ENCODE measurements at places on chromosomes 13 and 19.

DNA sequence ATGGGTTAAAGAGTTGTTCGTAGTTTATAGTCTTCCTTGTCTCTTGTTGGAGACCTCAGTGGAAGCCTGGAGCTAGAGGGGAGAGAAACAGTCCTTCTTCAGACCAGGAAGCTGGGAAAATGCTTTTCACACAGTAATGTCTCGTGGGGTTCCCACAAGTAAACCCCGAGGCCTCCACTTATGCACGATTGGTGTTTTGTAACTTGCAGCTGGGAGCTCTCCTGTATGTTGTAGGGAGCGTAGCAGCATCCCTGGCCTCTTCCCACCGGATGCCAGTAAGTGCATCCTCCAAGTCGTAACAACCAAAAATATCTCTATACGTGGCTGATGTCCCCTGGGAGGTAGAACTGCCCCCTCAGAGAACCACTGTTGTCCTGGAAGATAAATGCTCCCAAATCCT lies 3.5 kb downstream of the CHAF1A start:
- DNase-seq = no peak

- DNase-seq = no peak
These were observed 774.1 kb downstream of the LIG4 start for GRCh38 chr13:107441279-107441678.

DNA sequence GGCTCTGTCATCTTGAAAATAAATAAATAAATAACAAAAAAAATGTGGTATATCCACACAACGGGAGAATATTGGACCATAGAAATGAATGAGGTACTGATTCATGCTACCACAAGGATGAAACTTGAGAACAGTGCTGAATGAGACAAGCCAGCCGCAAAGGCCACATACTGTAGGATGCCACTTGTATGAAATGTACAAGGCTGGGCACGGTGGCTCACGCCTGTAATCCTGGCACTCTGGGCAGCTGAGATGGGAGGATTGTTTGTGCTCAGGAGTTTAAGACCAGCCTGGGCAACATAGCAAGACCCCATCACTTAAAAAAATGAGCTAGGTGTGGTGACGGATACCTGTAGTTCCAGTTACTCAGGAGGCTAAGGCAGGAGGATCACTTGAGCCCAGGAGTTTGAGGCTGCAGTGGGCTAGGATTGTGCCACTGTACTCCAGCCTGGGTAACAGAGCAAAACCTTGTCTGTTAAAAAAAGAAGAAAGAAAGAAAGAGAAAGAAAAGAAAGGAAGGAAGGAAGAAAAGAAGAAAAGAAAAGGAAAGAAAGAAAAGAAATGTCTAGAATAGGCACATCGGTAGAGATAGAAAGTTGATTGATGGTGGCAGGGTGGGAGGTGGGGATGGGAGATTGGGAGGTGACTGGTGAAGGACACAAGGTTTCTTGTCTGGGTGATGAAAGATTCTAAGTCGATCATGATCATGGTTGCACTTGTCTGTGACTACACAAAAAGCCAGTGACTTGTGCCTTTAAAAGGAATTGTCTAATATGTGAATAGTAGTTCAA lies 20.3 kb downstream of the HPN start:
- no peak for DNase-seq

- DNase-seq = peak; percentile 100
These were observed 1.0 kb upstream of the DBP start for GRCh38 chr19:48637948-48638830.

DNA sequence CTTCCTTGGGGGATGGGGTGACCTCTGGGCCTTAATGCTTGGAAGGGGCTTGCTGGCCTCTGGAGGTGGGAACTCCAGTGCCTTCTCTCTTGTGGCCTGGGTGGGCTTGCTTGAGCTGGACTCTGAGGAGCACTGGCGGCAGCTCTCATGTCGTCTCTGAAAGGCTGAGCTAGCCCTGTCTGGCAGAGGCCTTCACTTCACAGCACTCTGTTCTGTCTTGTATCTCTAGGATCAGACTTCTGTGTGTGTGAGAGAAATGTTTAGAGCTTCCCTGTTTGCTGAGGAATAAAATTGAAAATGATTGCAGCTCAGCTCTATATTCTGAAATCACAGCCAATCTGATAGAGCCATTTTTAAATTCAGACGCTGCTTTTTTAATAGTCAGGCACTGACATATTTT lies 185.3 kb downstream of the KCNRG start:
- DNase-seq = no peak

DNA sequence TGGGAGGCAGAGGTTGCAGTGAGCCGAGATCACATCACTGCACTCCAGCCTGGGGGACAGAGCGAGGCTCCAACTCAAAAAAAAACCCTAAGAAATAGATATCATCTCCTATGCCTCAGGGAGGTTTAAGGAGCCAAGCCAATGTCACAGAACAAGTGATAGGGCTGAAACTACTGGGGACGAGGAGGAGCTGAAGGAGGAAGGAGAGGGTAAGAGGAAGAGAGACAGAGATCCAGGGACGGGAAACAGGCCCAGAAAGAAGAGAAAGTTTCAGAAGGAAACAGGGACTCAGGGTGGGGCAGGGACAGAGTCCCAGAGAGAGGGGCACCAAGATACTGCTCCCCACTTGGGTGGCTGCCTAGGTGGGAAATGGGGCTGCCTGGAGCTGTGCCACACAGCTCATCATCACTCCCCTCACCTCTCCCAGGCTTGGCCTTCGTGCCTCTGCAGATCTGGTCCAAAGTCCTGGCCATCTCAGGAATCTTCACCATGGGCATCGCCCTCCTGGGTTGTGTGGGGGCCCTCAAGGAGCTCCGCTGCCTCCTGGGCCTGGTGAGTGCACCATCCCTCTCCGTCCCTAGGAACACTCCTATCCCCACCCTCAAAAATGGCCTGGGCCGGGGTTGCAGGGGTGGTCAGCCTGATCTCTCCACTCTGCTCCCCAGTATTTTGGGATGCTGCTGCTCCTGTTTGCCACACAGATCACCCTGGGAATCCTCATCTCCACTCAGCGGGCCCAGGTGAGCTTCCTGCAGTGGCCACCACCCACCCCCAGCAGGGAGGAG lies 1.5 kb downstream of the CD37 start:
- no peak for DNase-seq

GRCh38 chr13:37306778-37307544 lies 201.5 kb upstream of the CSNK1A1L start:
- no peak for DNase-seq

DNA sequence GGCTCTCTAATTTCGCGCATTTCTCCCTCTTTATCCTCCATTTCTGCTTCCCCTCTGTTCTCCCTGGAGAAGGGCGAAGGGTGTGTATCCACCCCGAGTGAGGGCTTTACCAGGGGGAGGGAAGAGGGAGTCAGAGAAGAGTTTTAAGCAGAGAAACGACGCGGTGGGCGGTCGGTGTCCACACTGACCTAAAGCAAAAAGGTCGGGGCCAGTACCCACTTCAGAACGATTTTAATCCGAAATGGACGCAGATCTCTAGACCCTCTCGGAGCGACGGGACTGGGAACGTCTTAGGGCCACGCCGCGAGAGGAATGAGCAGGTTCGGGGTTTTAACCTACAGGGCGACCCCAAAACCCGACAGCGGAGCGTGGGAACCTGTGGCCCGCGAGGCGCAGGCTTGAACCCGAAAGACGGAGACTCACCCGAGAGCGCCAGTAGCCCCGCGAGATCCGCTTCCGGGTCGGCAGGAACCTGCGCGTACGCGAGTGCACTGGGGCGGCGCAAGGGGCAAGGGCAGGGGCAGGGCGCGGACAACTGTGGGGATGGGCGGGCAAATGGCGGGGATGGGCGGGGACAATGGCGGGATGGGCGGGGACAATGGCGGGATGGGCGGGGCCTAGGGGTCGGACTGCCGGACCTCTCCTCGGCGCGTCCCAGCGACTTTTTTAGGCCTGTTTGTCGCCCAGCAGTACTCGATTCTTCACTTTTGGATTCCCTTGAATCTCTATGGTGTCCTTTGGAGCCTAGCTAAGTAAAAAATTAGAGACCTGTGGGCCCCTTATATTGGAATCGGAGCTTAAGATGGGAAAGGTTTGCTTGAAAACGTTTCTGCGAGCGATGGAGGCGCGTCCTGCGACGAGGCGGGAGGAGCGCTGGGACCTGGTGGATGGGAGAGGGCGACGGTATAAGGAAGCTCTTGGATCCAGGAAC lies at the start of gene ZNF677:
Gene ZNF677 (minus strand): TSS at position 463 of the 931 bp plus-strand sequence. CDS start 3,323 bp downstream, outside the sequence.
- DNase-seq = no peak

DNA sequence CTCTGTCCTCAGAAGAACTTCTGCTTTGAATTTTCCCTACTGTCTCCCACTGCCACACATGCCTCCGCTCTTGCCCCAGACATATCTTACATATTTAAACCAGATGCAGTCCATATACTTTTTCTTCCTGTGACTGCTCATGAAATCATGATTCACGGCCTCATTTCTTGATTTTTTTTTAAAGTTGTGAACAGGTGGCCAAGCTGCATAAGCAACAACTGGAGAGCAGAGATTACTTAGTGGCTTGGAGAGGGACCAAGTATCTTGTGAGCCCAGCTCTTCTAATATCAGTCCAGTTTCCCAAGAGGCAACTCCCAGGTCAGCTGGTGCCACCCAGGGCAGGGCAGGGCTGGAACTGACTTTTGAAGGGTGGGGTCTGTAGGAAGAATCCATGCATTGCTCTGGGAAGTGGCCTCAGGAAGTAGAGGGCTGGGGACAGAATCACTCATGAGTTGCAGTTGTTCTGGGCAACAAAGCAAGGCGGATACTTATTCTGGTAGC lies 152.4 kb downstream of the LMO7 start:
- DNase-seq = no peak

DNA sequence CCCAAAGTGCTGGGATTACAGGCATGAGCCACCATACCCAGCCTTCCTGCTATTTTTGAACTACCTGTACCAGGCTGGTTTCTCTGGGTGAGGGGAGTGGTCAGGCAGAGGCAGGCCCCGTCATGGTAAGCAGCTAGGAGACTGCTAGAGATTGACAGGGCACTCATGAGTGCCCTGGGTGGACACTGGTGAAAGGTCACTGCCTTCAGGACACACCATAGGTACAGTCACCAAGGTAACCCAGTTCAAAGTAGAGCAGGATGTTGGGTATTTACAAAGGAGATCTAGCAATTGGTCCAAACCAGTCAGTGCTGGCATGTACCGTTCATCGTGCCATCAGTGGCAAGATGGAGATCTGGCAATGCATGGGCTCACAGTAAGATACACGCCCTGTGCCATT lies 25.5 kb downstream of the DPRX start:
- no peak for DNase-seq

DNA sequence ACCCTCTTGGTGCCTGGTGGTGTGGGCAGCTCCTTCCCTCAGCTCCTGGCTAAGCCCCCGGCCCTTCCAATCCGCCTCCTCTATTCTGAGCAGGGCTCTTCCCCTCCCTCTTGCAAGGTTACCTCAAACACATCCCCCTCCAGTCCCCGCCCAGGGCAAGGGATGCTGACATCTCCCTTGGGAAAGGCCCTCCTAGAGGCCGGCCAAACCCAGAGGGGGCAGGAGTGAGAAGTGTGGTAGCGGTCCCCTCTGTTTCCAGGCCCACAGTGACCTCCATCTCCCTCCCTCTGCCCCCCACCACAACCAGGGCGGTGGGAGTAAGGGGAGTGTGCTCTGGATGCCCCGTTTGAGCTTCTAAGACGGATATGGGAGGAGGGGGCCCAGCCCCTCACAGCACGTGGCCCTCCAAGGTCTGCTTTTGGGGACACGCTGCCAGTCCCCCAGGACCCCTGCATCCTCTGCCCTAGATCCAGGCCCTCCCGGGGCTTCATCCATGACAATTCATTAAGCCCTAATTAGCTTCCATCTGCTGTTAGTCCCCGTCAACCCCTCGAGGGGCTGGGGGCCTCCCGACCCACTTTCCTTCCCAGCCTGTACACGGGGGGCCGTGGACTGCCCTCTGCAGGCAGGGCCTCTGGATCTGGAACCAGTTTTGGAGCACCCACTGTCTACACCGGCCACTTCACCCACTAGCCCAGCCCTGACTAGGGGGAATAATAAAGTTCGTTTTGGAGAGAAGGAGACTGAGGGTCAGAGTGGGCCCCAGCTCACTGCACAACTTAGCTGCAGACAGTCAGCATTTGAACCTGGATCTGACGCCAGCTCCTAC lies 2.3 kb downstream of the LINGO3 start:
- no peak for DNase-seq

DNA sequence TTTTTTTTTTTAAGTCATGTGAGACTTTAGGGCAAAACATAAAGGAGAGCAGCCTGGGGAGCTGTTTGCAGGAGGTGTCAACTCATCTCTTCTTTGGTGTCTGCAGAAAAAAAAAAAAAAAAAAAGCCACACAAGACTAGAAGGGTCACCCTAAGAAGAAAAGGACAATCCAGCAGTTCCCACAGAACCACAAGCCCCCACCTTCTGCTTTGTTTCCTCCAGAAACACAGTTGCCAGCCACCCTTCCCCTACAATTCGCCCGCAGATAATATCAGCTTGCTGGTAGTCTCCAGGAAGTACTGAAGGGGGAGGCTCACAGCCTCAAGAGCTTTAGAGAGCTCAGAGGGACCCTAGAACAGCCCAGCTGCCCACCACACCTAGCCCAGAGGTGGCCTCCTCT lies 22.3 kb upstream of the ZBTB7A start:
- peak; percentile 87 for DNase-seq

DNA sequence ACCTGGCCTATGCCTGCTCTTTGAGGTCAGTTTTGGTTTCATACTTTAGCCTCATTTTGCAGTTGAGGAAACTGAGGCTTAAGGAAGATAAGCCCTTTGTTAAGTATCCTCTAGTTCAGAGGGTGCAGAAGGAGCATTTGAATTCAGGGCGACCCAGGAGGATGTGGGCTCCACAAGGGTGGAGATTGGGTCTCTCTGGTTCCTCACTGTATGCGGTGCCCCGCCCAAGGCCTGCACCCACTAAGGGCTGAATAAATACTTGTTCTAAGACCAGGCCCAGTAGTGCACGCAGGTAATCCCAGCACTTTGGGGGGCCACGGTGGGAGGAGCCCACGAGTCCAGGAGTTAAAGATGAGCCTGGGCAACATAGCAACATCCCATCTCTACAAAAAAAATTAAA lies 768 bp upstream of the SLC44A2 start:
- no peak for DNase-seq

DNA sequence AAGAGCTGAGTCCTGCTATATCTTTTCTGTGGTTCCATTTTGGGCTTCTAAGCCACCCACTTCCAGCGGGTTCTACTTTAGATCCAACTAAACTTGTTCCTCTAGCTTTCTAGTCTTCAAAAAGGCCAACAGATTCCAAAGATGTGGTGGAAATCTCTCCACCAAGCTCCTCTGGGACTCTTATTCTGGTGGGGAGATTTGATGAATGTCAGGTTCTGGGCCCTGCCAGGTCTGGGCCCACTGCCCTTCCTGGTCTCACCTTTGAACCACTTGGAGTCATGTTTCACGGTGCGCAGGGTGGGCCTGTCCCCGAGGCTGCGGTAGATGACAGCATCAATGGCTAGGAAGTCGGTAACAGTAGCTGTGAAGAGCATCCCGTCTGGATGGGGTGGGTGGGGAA lies 4.8 kb downstream of the SEMA6B start:
- no peak for DNase-seq
